ENCODE measurements at places on chromosomes 4 and X.

DNA sequence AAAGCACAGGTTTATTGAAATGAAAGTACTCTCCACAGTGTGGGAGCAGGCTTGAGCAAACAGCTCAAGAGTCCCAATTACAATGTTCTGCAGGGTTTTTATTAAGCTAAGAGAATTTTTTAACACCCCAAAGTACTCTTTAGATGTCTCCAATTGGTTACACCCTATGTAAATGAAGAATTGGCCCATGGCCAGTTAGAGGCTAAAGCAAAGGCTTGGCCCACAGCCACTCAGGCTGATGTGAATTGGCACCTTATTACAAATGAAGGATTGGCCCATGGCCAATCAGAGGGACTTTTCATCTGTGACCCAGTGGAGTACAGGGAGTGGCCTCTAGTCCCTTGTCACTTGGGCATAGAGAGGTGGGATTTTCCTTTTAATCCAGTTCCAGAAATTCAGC, 30.1 kb upstream of the IQCM start:
- no peak for DNase-seq

DNA sequence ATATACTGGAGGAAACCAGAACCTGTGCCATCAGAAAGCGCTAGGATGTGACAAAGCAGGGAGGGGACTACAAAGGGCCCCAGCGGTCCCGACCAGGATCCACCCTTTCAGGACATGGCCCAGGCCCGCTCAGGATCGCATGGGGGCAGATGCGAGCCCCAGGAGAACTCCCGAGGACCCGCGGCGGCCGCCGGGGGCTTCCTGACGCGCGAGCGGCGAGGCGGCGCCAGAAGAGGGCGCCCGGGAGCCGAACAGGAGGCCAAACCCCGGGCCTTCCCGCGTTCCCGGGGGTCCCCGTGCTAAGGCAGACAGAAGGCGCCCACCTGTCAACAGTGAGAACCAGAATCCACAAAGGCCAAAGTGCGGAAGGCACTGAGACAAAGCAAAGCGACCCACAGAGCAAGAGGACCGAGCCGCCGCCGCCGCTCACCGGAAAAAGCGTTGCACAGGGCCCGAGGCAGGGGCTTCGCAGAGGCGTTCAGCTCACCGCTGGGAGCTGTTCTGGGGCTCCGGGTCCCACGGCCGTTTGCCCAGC, 7.3 kb upstream of the OPN1LW start:
- DNase-seq = peak; percentile 14

DNA sequence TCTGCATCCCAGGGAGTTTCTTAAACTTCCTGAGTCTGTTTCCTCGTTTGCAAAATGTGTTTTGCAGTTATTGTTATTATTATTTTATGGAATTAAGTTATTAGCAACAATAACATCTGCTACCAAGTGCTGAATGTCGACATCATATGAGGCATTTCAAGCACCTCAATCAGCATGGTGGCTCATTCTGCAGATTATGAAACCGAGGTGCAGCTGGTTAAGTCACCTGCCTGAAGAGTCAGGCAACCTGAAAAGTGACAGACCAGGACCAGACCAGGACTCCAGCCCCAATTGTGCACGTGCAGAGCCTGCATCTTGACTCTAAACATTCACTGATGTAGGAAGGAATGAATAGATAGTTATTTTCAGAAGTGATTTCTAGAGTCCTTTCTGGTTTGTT, 99.8 kb downstream of the AFAP1 start:
- no peak for DNase-seq

DNA sequence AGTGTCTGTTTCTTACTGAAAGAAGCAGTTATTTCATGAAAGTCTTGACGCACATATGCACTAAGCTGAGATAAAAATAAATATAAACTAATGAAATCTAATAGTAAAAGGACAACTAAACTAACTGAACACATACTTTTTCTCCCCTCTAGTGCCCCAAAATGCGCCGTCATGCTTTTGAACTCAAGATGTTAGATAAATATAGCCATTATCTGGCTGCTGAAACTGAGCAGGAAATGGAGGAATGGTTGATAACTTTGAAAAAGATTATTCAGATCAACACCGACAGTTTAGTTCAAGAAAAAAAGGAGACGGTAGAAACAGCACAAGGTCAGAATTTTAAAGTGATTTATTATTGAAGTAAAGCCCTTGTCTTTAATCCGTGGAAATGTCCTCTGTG, 70.2 kb downstream of the DOCK11 start:
- no peak for DNase-seq

DNA sequence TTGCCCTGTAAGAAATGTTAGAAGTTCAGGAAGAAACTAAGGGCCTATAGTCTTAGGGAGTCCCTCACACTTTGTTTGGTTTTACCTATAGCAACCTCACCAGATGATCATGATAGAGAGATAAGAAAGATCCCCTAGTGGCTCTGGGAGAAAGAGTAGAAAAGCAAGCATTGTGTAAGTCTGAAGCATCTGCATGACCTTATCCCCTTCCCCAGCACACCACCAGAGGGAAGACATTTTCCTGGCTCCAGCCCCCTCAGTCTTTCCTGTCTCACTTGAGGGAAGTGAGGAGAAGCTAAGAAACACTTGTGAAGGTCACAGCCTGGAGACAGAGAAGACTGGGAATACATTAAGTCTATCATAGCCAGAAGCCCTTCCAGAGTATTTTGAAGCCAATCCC, 154.0 kb downstream of the EVC2 start:
- DNase-seq = no peak

DNA sequence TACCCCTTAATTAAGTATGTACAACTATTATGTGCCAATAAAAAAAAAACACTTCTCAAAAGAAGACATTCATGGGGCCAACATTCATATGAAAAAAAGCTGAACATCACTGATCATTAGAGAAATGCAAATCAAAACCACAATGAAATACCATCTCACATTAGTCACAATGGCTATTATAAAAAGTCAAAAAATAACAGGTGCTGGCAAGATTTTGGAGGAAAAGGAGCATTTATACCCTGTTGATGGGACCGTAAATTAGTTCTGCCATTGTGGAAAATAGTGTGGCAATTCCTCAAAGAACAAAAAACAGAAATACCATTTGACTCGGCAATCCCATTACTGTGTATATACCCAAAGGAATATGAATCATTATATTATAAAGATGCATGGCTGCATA, 229.9 kb downstream of the PAPSS1 start:
- peak; percentile 31 for DNase-seq

DNA sequence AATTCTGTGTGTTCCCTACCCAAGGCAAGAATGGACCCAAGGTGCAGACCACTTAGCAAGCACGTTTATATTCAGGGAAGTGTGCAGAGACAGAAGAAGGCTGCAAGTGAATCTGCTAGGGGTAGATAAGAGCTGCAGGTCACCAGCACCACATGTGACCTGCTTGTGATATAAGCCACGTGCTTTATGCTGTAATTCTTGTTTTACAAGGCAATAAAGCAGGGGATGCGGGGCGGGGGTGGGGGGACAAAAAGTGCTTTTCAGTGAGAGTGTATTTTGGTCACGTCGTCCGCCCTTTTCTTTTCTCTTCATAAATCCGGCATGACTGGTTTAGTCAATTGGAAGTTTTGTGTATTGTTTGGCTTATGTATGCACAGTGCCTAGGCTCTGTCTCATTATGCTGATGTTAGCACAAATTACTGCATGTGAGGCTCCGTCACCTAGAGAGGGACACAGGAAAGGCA, 192.7 kb downstream of the RBMX2 start:
- no peak for DNase-seq

DNA sequence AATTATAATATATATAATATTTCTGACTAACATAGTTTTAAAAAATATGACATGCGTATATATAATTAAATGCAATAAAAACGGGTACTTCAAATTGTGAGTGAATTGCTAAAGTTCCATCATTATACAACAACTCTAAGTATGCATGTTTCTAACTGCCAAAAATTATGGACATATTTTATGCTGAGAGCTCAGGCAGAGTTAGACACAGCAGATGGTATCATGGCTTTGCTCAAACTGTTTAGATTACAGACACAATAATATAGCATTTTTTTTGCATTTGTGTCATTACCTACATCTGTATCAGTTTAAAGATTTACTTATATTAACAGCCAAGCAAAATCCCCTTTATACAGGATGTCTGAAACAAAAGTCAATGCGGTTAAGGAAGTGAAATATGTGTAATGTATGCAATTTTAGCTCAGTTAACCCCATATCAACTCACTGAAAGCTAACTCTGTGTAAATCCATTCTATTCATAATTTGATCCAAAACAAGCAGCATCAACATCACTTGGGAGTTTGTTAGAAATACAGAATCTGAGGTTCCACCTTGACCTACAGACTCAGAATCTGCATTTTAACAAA, 119.1 kb upstream of the CNKSR2 start:
- no peak for DNase-seq

GRCh38 chr4:55020131-55020530, 105.3 kb downstream of the KDR start:
- no peak for DNase-seq

GRCh38 chrX:25300994-25301393, 285.2 kb upstream of the ARX start:
- DNase-seq = no peak

- no peak for DNase-seq
These were observed 162.2 kb upstream of the FTHL17 start for GRCh38 chrX:31233941-31234496.

- peak; percentile 15 for DNase-seq
These were observed 70.4 kb downstream of the BEX3 start for GRCh38 chrX:103446665-103447302.

DNA sequence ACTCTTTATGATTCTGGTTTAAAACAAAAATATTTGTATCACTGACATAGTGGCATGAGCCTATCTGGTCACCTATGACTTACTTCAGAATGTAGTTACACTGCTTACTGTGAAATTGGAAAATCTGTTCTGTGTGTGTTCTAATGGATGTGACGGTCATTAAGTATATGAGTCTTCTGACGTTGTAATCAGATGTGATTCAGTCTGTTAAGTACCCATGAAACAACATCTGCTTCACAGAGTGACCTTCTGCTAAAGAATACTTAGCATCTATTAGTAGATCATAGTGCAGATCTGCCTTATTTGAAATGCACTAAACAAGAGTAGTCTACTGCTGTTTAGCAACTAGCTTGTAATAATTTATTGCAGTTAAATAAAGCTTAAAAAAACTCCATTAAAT, 317.1 kb downstream of the DCTD start:
- DNase-seq = no peak

DNA sequence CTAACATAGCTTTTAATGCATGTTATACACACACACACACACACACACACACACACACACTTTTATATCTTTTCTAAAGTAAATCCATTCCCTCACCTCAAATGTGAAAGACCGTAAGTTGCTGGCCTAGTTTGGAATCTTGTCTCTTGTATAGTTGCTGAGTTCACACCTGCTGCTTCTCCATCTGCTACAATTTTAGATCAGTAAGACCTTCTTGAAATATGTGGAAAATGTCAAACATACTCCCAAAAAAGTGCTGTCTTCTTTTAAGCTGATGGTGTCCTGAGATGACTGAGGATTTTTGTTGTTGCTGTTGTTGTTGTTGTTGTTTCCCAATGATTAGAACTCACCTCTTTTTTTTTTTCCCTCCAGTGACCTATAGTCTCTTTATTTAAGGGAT, 121.3 kb downstream of the SNCA start:
- no peak for DNase-seq

GRCh38 chr4:22764183-22764582, 71.4 kb downstream of the GBA3 start:
- DNase-seq = no peak

DNA sequence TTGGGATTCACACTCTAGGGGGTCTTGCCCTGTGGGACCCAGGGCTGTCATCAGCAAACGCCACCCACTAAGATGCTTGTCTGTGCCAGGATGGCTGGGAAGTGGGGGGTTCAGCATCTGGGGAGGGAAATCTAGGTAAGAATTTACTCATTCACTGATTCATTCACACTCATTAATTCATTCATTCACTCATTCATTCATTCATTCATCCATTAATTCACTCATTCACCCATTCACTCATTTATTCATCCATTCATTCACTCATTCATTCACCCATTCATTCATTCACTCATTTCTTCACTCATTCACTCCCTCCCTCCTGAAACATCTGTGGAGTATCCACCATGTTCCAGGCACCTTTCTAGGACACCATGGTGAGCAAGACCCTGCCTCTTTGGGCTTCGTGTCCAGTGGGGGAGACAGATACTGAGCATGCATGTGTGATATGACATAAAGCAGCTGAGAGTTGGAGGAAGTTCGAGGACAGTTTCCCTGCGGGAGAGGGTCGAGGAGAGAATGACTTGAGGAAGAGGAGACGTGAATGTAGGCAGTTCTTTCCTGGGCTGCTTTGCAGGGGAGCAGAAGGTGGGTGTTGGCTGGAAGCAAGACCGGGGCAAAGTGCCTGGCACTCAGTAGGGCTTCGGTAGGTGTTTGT, 90.6 kb downstream of the SORCS2 start:
- DNase-seq = no peak

- no peak for DNase-seq
These were observed 76.7 kb downstream of the MAOB start for GRCh38 chrX:43805579-43805978.

GRCh38 chr4:95120456-95120855, 362.7 kb downstream of the BMPR1B start:
- no peak for DNase-seq

DNA sequence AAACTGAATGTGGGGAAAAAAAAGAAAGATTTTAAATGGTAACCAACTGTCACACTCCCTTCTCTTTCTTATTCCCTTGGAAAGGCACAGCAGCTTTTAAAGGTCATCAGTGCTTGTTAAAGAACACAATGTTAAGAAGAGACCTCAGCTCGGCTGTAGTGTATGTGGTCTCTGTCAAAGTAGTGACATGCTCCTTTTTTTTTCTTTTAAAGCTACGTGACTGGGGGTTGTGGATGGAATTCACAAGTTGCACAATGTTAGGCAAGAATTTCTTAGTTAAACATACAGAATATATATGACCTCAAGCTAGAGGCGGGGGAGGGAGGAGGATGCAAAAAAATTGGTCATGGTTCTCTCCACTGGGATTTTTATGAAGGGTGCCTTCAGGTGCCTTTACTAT, 45.6 kb downstream of the OCRL start:
- no peak for DNase-seq

- peak; percentile 77 for DNase-seq
These were observed 41.8 kb upstream of the IL21 start for GRCh38 chr4:122662701-122663100.

DNA sequence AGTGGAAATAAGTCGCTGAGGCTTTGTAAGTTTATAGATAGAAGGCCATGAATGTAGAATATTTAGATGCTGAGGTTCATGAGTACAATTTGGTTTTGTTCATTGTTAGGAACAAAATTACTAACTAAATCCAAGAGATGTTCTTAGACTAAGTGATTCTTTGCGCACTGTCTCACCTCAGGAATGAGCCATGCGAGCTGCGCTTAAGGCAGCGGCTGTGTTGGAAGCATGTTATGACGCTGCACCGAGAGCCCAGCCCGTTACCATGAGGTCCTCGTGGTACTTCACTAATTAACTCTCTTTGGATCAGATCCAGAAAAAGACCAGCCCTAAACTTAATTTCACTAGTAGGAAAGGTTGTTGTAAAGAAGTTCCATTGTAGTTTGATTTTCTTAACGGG, 166.2 kb downstream of the RAPGEF2 start:
- DNase-seq = no peak

- DNase-seq = no peak
These were observed 49.5 kb downstream of the CLNK start for GRCh38 chr4:10635091-10635490.

Data from myocyte (in vitro differentiated cells).